Smooth muscle cell of trachea (primary cell): ENCODE measurements at places on chromosomes 5 and 9. TPM values are rescaled to one million over a fixed set of nuclear protein-coding genes. Genes with fewer than 3 reads are reported as not detected.

The MSANTD3 gene
- 66.5 and 79.6 TPM in 2 replicates for total RNA-seq

The APBA1 gene
- total RNA-seq: 14.7 and 21.0 TPM in 2 replicates

The PFN3 gene
- not detected in 2 replicates for total RNA-seq

The ORM2 gene
- not detected in 2 replicates for total RNA-seq

The TCF7 gene
- 5.1 and 7.1 TPM in 2 replicates for total RNA-seq

The NREP gene
- total RNA-seq: 28.8 and 55.0 TPM in 2 replicates

The PCDHGA6 gene
- total RNA-seq: 4.8 and 6.3 TPM in 2 replicates

The PCDHAC2 gene
- under 0.01 TPM in 1 of 2 replicates, not detected in the other for total RNA-seq

The TLR4 gene
- total RNA-seq: 1.9 and 6.0 TPM in 2 replicates

The EIF4E1B gene
- not detected in 2 replicates for total RNA-seq

The FOXI1 gene
- not detected in 2 replicates for total RNA-seq

The TXN gene
- 280 and 530 TPM in 2 replicates for total RNA-seq

The FABP6 gene
- not detected in 2 replicates for total RNA-seq

The SLC36A2 gene
- total RNA-seq: not detected in 2 replicates

The RMI1 gene
- 5.3 and 14.5 TPM in 2 replicates for total RNA-seq

The ATOSB gene
- 21.8 and 26.5 TPM in 2 replicates for total RNA-seq

The ZNF608 gene
- total RNA-seq: 13.4 and 17.3 TPM in 2 replicates

The LHX6 gene
- not detected in 2 replicates for total RNA-seq

The CTSV gene
- 0.33 and 1.5 TPM in 2 replicates for total RNA-seq

The SHOC1 gene
- total RNA-seq: under 0.01 and 0.17 TPM in 2 replicates
